ENCODE measurements at places on chromosomes 2 and 18.

DNA sequence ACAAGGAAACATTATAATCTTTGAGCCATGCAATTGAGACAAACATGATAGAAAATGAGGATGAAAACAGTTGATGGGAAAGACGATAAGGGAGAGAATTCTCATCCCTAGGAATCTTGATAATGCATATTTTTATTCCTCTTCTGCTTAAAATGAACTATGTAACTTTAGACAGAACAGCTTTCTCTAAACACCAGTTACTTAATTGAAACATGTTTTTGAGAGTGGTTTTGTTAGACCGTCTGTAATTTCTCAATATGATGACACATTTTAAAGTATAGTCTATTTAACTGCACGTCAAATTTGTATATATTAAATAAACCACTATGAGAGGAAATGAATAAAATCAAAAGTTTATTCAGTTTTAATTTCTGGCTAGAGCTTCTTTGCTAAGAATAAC lies 1453.9 kb upstream of the NXPH2 start:
- no peak for DNase-seq

DNA sequence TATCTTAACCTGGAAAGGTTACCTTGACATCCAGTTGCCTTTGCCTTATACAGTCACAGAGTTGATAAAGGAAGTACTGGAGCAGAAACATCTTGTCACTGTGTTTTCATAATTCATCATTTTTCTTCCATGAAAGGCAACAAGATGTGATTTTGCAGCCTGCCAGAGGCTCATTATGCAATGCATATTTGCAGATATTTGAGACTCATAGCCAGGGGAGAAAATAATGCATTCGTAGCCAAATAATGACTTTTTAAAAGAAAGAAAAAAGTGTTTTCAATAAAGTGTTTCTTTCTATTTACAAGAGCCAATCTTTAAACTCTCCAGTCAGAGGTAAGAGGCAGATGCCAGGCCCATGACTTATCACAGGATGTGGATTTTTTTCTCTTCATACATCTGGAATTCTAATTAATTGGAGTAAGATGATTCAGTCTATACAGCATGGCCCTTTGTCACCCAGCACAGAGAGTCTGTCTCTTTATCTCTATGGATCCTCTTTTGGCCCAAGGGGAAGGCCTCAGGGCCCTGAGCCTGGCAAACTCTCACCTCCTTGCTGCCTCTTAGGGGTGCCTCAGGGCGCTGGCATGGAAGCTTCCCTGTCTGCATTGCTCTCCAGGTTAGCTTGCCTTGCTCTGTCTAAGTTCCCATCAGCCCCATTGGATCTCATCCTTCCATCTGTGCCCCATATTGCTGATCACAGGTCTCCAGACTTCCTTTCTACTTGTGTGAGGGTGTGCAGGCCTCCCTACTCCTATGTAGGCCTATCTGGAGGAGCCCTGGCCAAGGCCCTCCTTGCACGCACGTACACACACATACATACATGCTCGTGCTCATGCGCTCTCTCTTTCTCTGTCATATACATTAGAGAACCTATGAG lies 247.7 kb downstream of the TPGS2 start:
- no peak for DNase-seq

GRCh38 chr2:60936757-60937156 lies 55.4 kb downstream of the REL start:
- no peak for DNase-seq

- no peak for DNase-seq
Measured at GRCh38 chr2:172094294-172095145, 8.2 kb downstream of the DLX2 start.

- no peak for DNase-seq
Measured at GRCh38 chr2:157421331-157421944, 22.5 kb downstream of the CYTIP start.

- DNase-seq: no peak
Measured at GRCh38 chr2:11338580-11338979, 5.9 kb downstream of the ROCK2 start.

- peak; percentile 44 for DNase-seq
Measured at GRCh38 chr2:197293252-197294007, 17.1 kb downstream of the ANKRD44 start.

DNA sequence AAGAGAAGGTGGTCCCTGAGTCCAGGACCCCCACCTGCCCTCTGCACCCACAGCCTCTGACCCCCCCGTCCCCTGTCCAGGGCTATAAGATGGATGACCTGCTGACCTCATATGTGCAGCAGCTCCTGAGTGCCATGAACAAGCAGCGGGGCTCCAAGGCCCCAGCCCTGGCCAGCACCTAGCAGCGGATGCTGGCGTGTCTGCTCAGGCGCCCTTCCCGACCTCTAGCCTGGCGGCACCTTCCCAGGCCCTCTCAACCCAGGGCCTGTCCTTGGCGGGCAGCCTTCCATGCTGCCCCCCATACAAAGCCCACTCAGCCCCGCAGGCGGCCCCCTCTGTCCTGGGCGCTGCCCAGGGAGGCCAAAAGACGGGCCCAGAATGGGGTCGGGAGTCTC lies 8.7 kb upstream of the GPR17 start:
- DNase-seq: no peak

DNA sequence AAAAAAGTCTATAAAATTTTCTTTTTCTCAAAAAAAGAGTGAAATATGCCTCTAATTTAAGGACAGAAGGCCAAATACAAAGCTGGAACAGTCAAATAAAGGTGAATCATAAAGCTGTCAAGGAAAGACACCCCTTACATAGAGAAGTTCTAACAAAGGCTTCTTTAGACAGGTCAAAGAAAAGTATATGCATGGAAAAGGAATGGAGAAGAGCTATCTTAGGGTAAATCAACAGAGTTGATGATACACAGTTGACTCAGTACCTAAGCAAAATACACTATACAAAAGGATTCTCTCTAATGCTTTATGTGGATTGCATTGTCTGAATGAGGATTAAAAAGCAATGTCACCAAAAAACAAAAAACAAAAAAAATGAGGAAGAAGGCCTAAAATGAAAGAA lies 214.8 kb downstream of the TXNL1 start:
- no peak for DNase-seq

DNA sequence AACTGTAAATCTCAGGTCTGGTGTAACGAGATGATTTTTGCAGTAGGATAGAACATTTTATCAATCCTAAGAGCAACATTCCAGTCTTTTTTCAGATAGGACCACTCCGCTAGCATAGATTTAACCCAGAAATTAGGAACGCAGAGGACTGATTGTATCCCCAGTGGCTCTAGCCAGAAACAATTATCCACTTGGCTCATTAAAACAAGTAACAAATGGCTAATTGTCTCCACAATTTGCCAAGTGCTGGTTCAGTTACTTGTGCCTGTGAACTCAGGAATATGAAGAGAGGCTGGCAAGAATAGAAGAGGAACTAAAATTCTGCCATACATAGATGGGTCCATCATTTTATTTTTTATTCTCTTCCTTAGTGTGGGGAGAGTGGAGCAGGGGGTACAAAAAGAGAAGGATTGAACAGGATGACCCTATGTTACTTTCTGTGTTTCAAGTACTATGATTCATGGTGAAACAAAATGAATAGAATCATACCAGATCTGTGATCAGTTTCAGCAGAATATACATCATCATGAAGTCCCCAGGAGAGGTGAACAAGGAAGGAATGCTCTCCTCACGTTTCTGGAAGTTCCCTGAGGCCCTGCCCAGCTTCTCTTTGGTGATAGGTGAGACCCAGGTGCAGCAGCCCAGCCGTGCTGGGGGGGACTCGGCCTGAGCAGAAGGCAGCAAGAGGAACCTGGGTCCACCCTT lies 121.6 kb downstream of the ARL4C start:
- DNase-seq: no peak

- no peak for DNase-seq
Measured at GRCh38 chr2:24957976-24958375, 13.8 kb downstream of the DNAJC27 start.

GRCh38 chr18:69691008-69691760 lies 256.5 kb downstream of the CD226 start:
- DNase-seq: no peak

DNA sequence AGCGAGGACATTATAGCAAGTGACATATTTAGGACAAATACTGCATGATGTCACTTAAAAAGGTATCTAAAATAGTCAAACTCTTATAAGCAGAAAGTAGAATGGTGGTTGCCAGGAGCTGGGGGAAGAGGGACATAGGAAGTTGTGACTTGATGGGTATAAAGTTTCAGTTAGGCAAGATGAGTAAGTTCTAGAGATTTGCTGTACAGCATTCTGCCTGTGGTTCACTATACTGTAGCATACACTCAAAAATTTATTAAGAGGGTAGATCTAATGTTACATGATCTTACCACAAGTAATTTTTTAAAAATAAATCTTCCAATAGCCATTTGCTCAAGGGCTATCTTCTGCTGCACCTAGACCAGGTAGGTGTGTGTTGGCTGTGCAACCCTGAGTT lies 78.1 kb upstream of the NPAS2 start:
- DNase-seq: no peak

- no peak for DNase-seq
Measured at GRCh38 chr2:166092889-166093288, 34.9 kb downstream of the SCN1A start.

GRCh38 chr2:113114224-113114945 lies 13.0 kb upstream of the IL1RN start:
- no peak for DNase-seq

DNA sequence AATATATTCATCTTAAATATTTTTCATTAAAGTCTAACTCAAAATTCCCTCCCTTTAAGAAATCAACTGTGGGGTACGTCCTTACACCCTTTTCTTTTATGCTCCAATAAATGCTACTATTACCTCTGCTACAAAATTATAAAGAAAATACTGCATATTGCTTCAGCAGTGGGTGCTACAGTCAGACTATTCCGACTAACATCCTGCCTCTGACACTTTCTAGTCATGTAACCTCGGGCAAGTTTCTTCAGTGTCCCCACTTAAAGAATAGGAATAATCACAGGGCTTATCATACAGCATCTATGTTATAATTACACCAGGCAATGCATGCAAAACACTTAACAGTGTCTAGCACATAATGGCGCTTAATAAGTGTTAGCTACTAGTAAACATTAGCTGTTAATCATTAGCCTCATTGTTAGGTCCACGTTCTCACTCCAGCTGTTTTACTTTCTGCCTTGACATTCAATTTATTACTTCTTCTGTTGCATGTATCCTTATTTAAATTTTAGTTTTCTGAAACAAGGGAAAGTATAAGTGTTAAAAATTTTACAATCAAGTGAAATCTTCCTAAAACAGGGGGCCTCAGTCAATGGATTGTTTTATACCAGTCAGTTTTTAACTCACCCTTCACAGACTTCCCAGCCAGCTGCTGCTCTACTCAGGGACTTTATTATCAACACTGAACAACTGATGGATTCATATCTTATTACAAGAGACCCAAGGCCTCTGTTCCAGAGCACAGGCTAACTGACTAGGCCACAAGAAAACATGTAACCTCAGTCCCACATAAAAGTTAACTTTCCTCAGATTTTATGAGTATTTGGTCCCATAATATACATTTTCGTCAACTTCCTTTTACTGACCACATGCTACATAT lies 54.0 kb downstream of the CLASP1 start:
- no peak for DNase-seq

- no peak for DNase-seq
Measured at GRCh38 chr2:14292964-14293363, 339.6 kb upstream of the LRATD1 start.

GRCh38 chr2:97678298-97678697 lies 8.8 kb downstream of the C2orf92 start:
- DNase-seq: no peak

- peak; percentile 60 for DNase-seq
Measured at GRCh38 chr18:24019641-24020331, 5.2 kb downstream of the TTC39C start.

DNA sequence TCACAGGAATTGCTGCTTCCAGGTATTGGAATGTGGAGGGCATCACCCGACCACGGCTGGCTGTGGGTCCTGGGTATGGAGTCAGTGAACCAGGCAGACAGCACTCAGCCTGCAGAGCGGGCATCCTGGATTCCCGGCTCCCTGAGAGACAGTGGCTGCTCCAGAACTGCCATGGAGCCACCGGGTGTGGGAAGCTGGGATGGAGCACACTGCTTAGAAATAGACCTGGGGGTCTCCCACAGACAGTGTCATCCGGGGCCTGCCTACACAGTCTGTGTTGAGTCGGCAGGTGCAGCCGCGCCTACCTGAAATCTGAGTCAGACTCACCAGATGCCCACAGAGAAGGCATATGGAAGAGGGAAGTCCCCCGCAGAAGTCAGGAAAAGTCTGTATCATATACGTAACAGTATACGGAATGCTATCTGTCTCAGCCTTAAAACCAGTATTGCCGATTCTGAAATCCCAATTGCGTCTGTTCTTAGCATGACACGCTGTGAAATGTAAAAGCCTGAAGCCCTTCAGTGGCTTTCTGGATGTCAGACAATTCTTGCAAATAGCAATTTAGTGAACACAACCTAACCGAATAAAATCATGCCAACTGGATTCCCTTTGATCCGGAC lies 509.7 kb upstream of the MYT1L start:
- no peak for DNase-seq

DNA sequence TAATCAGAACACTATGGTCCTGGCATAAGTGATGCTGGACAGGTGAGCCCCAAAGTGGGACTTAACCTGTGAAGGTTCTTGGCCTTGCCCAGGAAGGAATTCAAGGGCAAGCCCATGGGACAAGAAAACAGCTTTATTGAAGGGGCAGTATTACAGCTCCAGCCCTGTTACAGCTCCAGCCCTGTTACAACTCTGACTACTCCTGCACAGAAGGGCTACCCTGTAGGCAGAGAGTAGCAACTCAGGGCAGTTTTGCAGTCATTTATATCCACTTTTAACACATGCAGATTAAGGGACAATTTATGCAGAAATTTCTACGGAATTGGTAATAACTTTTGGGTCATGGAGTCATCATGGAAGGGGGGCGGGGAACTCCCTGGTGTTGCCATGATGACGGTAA lies 15.7 kb downstream of the IL37 start:
- DNase-seq: no peak

GRCh38 chr2:73077424-73077795 lies 5.9 kb upstream of the SFXN5 start:
- DNase-seq: no peak

DNA sequence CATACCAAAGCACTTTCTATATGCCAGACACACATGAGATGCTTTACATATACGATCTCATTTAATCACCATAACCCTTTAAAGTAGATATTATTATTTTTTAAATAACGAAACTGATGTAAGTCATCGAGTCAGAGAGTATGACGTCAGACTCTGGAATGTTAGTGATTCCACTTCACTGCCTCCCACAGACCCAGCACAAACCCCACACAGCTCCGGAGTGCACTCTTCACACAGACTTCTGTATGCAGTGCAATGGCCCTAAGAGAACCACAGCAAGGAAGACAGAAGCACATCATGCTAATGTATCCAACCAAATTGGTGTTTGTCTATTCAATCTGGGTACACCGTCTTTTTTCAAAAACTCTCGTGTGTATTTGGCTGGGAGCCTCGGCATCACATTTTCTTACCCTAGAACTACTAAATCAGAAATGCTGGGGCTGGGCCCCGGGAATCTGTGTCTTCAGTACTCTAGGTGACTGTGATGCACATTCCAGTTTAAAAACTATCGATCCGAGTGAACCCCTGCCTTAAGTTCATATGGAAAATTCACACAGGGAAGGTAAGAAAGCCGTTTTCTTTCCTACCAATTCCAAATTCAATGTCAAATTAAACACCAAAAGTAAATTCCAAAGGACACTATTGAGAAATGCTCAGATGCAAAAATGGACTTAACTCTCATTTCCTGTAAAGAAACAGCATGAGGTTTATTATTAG lies 117.7 kb upstream of the ACVR1C start:
- DNase-seq: no peak
